Activated CD4-positive, alpha-beta T cell treated with anti-CD3 and anti-CD28 coated beads, Interleukin-2, Interleukin-4, amounts not matched to agents 100 ng/mL and 50 ng/mL, durations not matched to agents 16 hours and 8 hours (primary cell): ENCODE measurements at places on chromosomes 3 and 15.
A peak's percentile ranks its signal among the peaks of the same experiment; 100 is the strongest.

DNA sequence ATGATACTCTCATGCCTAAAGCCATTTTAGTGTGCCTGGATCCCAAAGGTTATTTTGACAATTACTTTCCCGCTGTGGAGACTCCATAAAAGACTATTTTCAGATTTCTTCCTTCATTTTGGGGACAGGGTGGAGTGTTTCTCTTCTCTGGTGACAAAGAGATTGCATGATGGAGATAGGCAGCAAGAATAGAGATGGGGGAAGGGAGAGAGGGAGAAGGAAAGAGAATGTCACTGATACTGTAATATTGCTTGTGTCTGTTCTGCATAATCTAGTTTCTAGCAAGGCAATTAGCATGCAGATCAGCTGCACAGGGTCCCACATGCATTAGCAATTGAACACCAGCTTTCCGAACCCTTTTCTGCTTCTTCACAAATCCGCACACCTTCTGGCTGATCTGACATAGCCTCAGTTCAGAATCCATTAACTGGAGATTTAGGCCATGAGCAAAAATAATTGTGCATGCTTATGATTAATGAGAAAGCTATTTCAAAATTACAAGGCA lies 222.4 kb downstream of the OXSM start:
- no peak for DNase-seq

GRCh38 chr15:68994149-68994548 lies 20.3 kb upstream of the NOX5 start:
- DNase-seq: no peak

GRCh38 chr3:58520403-58521335 lies 16.3 kb downstream of the ACOX2 start:
- DNase-seq: no peak

GRCh38 chr3:141308588-141309218 lies 59.6 kb upstream of the ZBTB38 start:
- no peak for DNase-seq

DNA sequence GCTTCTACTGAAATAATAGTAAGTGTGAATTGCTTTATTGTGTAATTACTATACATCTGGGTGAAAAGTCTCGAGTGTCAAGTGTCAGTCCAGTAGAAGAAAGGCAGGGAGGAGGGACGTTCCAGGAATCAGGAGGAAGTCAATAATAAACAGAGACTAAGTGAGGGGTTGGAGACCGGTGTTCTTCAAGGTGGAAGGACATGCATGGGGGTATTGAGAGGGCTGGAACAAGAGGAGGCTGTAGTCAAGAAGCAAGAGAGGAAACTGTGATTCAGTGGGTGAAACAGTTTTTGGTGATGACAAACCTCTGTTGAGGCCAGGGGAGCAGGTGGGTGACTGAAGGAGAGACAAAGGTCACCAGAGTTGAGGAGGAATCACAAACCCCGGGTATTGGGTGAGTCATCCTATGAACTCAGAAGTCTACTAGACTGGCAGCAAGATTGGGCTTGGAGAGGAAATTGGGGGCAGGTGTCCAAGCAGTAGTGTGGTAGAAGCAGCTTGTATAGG lies 11.6 kb upstream of the SCAMP5 start:
- peak; percentile 80 for DNase-seq

GRCh38 chr15:62711691-62712454 lies 330.7 kb upstream of the TPM1 start:
- DNase-seq: peak; percentile 27

- DNase-seq: no peak
Measured at GRCh38 chr3:107436029-107436428, 58.8 kb downstream of the CCDC54 start.

GRCh38 chr3:187210545-187211327 lies 13.4 kb downstream of the RTP1 start:
- no peak for DNase-seq

- DNase-seq: no peak
Measured at GRCh38 chr3:47035645-47036044, 56.2 kb downstream of the NBEAL2 start.

GRCh38 chr3:186421946-186422345 lies 59.9 kb upstream of the DGKG start:
- DNase-seq: no peak

DNA sequence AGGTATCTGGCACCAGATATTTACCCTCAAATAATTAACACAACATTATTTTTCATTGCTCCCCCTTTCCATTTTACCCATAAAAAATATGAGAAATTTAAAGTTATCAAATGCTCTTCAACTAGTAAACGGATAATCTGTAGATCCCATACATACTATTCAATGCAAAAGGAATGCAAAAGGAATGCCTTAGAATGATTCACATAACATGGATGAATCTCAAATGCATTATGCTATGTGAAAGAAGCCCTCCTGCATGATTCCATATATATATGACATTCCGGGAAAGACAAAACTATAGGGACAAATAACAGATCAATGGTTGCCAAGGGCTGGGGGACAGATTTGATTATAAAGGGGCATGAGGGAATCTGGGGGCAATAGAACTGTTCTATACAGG lies 195.7 kb downstream of the STT3B start:
- no peak for DNase-seq

DNA sequence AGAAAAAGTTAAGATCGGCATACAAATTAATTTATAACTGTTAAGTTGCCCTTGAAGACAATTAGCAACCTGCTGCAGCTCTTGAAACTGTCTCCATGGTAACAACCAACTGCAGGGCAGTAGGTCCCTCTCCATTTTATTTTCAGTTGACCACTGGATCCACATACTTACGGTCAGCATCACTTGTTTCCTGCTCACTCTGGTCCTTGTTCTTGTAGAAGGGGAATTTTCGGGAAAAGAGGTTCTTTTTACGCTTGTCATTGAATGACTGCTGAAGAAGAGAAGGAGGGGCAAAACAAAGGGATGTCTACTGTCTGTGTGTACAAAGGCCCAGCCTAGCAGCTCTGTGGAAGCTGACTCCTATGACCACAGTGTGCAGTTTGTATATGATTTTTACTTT lies 46.8 kb upstream of the MELTF start:
- no peak for DNase-seq

DNA sequence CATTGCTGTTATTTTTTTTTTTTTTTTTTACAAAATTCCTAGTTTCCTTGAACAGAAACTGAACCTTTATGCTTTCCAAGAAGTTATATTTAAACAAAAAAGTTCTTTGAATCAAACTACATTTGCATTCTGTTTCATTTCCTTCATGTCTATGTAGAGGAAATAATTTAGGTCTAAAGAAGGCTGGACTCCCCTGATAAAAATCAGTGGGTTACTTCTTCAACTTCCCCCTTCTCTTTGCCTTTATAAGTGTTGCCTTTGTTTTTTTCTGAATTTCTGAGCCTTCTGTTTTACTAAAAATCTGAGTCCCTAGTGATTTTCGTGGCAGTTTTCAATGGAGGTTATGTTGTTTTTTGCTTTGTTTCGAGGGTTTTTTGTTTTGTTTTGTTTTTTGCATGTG lies 152.8 kb downstream of the CHDH start:
- no peak for DNase-seq

DNA sequence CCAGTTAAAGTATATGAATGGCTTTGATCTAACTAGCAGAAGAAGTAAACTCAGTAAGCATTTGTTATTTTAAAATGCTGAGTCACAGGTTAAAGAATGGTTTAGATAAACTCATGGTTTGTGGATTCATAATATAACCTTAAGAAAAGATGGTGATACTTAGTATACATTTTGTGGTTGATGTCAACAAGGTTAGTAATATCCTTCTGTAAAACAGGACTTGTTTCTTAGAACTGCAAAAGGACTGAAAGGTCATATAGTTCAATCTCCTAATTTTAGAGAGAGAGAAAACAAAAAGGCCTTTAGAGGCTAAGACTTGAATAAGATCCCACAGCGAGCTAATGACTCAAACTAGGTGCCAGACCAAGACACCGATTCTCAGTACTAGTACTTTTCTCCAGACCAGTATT lies 50.0 kb downstream of the STRIT1 start:
- no peak for DNase-seq

DNA sequence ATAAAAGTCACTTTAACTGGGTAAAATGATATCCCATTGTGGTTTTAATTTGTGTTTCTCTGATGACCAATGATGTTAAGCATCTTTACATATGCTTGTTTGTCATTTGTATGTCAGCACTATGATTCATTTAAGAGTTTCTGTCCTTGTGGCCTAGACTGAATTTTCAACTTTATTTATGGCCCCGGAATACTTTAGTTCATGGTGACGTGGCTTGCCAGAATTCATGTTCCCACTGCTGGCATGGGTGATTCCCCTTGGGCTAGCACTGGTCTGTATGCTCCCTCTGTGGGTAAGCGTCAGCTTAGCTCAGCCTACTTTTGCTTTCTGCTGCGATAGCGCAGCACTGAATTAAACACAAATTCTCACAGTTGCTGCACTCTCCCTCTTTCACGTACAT lies 436.3 kb upstream of the SGO1 start:
- no peak for DNase-seq

- no peak for DNase-seq
Measured at GRCh38 chr3:71050166-71050537, 533.4 kb downstream of the FOXP1 start.

DNA sequence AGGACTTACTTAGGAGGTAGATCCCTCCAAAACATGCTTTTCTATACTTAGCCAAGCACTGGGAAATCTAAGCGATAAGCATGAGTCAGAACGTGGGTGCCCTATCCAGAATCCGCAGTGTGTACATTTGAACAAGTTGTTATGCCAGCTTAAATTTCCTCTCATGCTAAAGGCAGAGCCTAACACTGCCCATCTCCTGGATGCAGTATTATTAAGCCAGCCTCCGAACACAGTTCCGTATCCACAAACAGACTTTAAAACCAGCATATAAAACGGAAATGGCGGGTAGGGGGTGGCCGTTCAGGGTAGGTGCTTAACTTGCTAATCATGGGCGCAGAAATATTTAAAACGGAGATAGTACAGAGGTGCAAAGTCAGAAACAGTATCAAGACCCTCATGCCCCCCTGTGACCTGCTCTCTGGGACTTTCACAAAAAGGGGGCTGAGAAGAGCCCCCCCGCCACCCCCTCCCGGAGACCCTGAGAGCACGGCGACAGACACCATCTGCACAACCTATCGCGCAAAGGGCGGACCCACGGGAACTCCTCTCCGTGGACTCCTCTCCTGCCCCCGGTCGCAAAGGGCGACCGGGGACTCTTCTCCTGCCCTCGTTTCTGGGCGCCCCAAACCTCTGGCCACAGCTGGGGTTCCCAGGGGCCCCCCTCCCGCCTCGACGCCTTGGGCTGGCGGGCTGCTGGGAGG lies 889 bp upstream of the LRRIQ4 start:
- peak; percentile 2 for DNase-seq

DNA sequence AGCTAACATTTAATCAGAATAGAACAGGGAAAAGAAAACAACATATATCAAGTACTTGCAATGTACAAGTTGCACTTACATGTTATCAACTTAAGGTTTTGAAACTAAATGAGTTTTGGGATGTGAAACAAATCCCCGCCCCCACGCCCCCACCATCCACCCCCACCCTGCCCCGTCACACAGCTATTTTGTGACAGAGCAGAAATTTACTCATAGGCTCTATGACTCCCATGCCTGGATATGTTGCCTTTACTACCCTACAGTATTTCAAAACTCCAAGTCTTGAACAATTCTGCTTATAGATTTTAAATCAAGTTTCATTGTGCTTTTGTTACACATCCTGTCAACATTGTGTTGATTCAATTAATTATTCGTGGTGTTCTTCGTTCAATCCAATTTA lies 18.1 kb upstream of the IL1RAP start:
- no peak for DNase-seq

GRCh38 chr15:75669191-75669878 lies 21.6 kb downstream of the SNX33 start:
- no peak for DNase-seq

- no peak for DNase-seq
Measured at GRCh38 chr3:11810276-11810675, 36.4 kb downstream of the TAMM41 start.

DNA sequence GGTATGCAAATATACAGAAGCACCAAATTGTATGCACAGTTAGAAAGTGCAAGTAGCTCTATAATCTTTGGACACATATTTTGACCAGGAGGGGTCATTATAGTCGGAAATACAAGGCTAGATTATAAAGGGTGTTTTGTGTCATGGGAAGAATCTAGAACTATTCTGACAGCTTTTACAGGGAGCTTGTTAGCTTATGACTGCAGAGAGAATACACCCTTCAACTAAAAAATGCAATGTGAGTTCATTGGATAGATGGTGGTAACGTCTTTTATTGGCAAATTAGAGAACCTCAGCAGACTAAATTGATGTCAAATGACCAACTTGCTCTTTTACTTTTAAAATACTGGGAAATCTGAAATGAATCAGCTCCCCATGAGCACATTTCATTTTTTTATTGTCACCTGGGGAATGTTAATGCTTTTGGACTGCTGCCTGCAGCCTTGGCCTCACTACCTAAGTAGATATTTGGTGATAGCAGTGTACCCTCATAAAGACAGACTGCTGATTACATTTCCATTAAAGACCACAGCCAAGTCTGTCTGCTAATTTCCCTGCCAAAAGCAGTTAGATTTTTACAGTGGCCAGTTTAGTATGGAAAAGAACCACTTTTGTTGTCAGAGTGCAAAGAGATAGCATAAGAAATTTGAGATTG lies 515.9 kb upstream of the DPPA4 start:
- no peak for DNase-seq

DNA sequence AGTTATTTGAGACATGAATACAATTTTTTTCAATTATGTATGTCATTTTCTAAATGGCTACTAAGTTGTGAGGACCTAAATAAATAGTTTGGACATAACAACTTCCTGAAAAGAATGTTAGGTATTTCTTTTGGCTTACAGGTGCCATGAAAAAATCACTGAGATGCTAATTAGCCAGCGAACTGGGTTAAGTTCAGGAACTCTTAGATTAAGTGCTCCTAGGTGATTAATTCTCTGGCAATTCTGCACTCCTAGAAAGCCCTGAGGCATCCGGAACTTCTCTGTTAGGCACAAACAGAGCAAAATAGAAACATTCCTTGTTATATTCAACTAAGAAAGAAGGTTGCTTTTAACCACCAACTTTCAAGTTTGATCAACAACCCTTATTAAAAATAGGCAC lies 192.3 kb downstream of the STAG1 start:
- no peak for DNase-seq

GRCh38 chr3:182792901-182793662 lies at the start of gene ATP11B:
ATP11B (plus strand) TSS chr3:182793504; CDS start chr3:182793760, 256 bp downstream.
- DNase-seq: peak; percentile 77

- DNase-seq: no peak
Measured at GRCh38 chr3:157147099-157147803, 12.7 kb downstream of the CCNL1 start.
